ENCODE measurements at places on chromosomes 1 and 21. TPM values are rescaled to one million over a fixed set of nuclear protein-coding genes. Genes with fewer than 3 reads are reported as not detected.

DNA sequence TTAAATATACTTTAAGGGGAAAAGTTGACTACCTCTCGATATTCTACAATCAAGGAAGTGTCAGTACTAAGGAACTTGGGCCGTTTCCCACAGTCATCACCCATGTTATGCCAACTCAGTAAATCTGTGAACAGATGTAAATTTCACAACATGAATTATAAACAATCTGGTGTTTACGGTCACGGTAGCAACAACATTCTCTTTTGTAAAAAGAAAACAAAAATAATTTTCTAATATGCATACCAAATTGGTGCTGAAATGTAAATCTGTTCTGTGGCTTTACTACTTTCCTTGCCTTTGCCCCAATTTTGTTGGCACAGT, 1.2 kb downstream of the SH3GLB1 start:
- DNase-seq, result no peak

DNA sequence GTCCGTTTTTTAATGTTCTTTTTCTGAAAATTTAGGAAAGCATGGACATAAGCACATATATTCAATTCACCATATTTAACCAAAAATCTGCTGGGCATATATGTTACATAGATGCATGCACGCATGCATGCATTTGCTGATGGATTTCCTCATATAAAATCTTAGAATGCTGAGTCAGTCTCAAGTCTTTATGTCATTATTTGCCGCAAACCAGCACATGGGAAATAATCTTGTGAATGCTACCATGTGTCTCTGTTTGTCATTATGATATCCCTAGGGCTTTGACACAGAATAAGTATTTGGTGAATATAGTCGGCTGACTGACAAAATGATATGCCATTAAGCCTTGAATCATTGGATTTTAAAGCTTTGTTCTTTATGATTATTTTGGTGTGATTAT, 776.5 kb downstream of the KCNT2 start:
- no peak for DNase-seq

DNA sequence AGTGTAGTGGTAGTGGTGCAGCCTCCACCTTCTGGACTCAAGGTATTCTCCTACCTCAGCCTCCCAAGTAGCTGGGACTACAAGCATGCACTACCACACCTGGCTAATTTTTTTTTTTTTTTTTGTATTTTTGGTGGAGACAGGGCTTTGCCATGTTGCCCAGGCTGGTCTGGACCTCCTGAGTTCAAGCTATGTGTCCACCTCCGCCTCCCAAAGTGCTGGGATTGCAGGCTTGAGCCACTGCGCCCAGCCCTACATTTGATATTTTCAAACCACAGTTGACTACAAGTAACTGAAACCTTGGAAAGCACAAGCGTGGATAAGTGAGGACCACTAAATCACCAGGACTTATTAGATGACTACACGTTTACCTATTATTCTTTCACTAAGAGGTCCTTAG, 10.0 kb upstream of the PDPN start:
- DNase-seq, result no peak

GRCh38 chr1:106249810-106250209, 806.7 kb upstream of the PRMT6 start:
- DNase-seq, result no peak

GRCh38 chr1:167601442-167602383, 28.3 kb upstream of the RCSD1 start:
- no peak for DNase-seq

DNA sequence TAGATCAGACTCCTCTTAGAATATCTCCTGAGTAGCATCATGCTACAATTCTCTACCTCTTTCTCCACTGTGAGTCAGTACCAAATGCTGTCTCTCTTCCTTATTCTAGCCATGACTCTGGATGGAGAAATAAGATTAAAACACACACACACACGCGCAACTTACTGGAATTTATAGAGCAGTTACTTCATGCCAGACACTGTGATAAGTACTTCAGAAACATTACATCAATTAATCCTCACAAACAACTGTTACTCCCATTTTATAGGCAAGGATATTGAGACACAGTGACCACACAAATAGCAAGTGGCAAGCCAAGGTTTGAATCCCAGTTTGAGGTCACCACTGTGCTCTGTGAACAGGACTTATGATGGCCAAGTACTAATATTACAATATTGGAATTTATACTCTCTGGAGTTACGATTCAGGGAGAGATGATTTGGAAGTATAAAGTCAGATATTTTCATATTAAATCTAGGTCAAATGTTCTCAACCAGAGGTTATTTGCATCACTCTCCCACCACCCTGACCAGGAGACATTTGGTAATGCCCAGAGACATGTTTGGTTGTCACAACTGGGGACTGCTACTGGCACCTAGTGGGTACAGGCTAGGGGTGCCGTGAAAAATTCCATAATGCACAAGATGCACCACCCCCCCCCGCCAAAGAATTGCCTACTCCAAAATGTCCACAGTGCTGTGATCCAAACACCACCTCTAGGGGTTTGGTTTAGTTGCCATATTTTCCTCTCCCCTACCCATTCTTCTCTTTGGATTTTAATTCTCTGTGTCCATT, 221.6 kb downstream of the LTN1 start:
- no peak for DNase-seq

- no peak for DNase-seq
These were observed 74.1 kb downstream of the CRB1 start for GRCh38 chr1:197342044-197342565.

The ITLN2 gene
- not detected for total RNA-seq

The IL6R gene
- total RNA-seq, result 6.7 TPM
